ENCODE measurements at places on chromosomes 7 and 10.

- no peak overlapping the region for H3K4me3 ChIP-seq
- DNase-seq: no peak
Measured at GRCh38 chr10:48516911-48517310, 88.0 kb downstream of the ARHGAP22 start.

DNA sequence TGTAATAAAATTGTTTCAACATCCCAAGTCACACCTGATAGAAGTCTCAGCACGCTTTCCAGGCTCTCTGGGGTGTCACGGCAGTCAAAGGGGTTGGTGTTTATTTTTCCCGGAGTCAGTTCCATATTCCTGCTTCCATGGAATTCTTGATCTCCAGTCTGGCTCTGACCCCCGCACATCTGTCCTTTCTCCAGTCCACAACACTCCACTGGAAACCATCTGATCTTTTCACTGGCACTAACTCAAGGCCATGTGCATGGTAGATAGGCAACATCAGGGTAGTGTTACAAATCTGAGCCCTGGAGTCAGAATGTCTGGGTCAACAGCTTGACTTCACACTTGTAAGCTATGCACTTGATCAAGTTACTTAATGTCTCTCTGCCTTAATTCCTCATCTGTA, 176.2 kb downstream of the WDR11 start:
- H3K27ac ChIP-seq: no peak overlapping the region
- H3K4me3 ChIP-seq: no peak overlapping the region
- H3K27me3 ChIP-seq: no peaks in the 10 kb centered on the region
- H3K4me1 ChIP-seq: peaks cover under 1% of the 10 kb centered on the region

GRCh38 chr7:35801392-35802101, 690 bp downstream of the SEPTIN7 start:
- no peak for DNase-seq
- H3K27me3 ChIP-seq: no peaks in the 10 kb centered on the region
- H3K36me3 ChIP-seq: no peaks in the 10 kb centered on the region
- H3K4me1 ChIP-seq: peaks cover 54% of the 10 kb centered on the region
- peak overlapping the region; percentile 99 for H3K27ac ChIP-seq

- H3K4me3 ChIP-seq: no peak overlapping the region
- DNase-seq: no peak
- H3K4me1 ChIP-seq: no peaks in the 10 kb centered on the region
- H3K27ac ChIP-seq: no peak overlapping the region
- H3K27me3 ChIP-seq: no peaks in the 10 kb centered on the region
Measured at GRCh38 chr7:22697876-22698606, 29.0 kb upstream of the IL6 start.

Measured in vagina (tissue), 2 donors.